ENCODE measurements at places on chromosomes 4 and X. TPM values are rescaled to one million over a fixed set of nuclear protein-coding genes. Genes with fewer than 3 reads are reported as not detected.
A peak's percentile ranks its signal among the peaks of the same experiment; 100 is the strongest.

The MXRA5 gene
- 2.6 TPM for total RNA-seq

DNA sequence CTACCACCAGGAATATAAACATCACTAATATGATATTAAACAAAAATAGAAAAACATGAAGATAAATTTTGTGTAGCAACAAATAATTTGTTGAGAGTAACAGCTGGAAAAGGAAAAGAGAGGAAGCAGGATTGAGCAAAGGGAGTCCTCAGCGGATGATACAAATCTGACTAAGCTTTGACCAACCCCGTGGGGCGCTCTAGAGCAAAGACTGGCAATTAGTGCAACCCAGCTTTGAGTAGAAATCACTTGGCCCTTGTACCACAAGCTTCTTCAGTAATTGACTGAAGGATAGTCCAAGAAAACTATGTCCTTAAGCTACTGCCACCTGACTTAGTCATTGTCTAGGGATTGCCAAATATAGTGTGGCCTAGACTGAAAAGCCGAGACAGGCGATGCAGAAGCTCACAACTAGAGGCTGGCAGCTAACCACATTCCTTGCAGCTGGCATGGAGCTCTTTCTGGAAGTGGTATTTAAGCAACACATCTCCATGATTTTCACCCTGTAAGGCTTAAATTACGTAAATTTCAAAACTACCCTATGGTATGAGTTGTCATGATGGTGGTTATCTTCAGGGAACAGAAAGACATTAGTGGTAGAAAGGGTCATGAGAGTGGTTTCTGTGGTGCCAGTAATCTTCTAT, 396.0 kb downstream of the PDGFC start:
- H3K27me3 ChIP-seq = no peaks in the 10 kb centered on the region
- no peaks in the 10 kb centered on the region for H3K36me3 ChIP-seq
- no peak overlapping the region for H3K4me3 ChIP-seq
- DNase-seq = no peak
- H3K27ac ChIP-seq = no peak overlapping the region

GRCh38 chrX:916230-916599, 285.6 kb downstream of the SHOX start:
- H3K27me3 ChIP-seq = no peaks in the 10 kb centered on the region
- H3K27ac ChIP-seq = no peak overlapping the region
- no peaks in the 10 kb centered on the region for H3K4me1 ChIP-seq
- H3K4me3 ChIP-seq = no peak overlapping the region

The PLXNA3 gene
- 42.9 TPM for total RNA-seq

DNA sequence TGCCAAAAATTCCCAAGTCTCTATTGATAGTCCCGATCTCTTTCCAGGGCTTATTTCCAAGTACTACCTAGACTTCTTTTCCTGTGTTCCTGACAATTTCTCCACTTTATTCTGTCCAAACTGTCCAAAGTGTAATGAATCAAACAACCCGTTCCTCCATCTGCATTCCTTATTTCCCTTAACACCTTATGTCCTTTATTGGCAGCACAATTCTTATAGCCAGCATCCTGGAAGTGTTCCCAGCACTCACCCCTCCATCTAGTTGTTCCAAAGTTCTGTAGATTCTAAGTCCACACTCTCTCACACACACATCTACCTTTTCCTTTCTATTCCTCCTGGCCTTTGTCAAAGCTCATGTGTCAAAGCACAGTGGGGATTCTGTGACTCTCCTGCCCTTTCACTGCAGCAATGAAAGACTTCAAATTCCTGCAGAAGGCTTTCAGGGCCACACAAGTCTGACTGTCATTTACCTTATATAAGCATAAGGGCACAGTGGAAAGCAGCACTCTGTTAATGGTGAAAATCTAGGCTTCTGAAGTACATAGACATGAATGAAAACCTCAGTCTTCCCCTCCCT, 22.1 kb downstream of the LIMCH1 start:
- H3K4me1 ChIP-seq = no peaks in the 10 kb centered on the region
- no peaks in the 10 kb centered on the region for H3K27me3 ChIP-seq
- no peak for DNase-seq
- no peak overlapping the region for H3K4me3 ChIP-seq
- H3K36me3 ChIP-seq = no peaks in the 10 kb centered on the region

The NAP1L2 gene
- total RNA-seq = 1.4 TPM

GRCh38 chrX:26146024-26146423, 7.9 kb downstream of the MAGEB18 start:
- no peaks in the 10 kb centered on the region for H3K4me1 ChIP-seq
- H3K36me3 ChIP-seq = no peaks in the 10 kb centered on the region
- H3K27ac ChIP-seq = no peak overlapping the region
- H3K4me3 ChIP-seq = no peak overlapping the region
- DNase-seq = no peak

- H3K4me1 ChIP-seq = no peaks in the 10 kb centered on the region
- DNase-seq = no peak
- H3K4me3 ChIP-seq = no peak overlapping the region
- H3K27ac ChIP-seq = no peak overlapping the region
- H3K36me3 ChIP-seq = peaks cover 57% of the 10 kb centered on the region
Measured at GRCh38 chrX:1600406-1601050, 9.1 kb downstream of the AKAP17A start.

DNA sequence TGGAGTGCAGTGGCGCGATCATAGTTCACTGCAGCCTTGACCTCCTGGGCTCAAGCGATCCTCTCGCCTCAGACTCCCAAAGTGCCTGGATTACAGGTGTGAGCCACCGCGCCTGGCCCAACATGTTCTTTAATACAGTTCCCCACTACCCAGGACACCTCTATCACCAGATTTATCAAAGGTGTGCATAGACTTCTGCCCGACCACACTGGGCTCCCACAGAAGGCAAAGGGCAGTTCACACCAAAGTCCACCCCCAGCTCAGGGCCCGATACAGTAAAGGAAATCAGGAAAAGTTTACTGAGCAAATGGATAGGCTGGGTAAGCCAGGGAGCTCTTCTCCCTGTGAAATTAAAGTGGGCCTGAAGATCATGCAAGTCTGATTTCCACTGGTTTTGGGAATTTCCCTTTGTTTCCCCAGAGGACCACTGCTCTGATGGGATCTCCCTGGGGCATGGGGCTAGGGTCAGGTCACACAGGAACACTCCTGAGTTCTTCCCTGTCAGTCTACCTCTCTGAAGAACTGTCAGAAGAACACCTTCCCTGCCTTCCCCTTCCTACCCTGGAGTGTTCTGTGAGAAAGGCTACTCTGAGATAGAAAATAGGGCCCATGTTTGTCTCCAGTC, 17.7 kb upstream of the PIM2 start:
- DNase-seq = no peak
- H3K4me1 ChIP-seq = peaks cover 41% of the 10 kb centered on the region
- H3K36me3 ChIP-seq = peaks cover 20% of the 10 kb centered on the region
- H3K27me3 ChIP-seq = no peaks in the 10 kb centered on the region

GRCh38 chr4:169397762-169398161, 127.0 kb upstream of the SH3RF1 start:
- DNase-seq = no peak
- H3K4me1 ChIP-seq = no peaks in the 10 kb centered on the region
- H3K27me3 ChIP-seq = no peaks in the 10 kb centered on the region
- H3K36me3 ChIP-seq = peaks cover 5% of the 10 kb centered on the region
- no peak overlapping the region for H3K4me3 ChIP-seq
- no peak overlapping the region for H3K27ac ChIP-seq

The HERC5 gene
- total RNA-seq = 18.1 TPM

The ANXA5 gene
- total RNA-seq = 295 TPM

- H3K4me3 ChIP-seq = no peak overlapping the region
- H3K4me1 ChIP-seq = no peaks in the 10 kb centered on the region
- H3K27ac ChIP-seq = no peak overlapping the region
- no peaks in the 10 kb centered on the region for H3K27me3 ChIP-seq
- no peak for DNase-seq
Measured at GRCh38 chr4:91114386-91114785, 987.2 kb downstream of the CCSER1 start.

The GLRA3 gene
- total RNA-seq = 0.33 TPM

The KLF8 gene
- 17.9 TPM for total RNA-seq

DNA sequence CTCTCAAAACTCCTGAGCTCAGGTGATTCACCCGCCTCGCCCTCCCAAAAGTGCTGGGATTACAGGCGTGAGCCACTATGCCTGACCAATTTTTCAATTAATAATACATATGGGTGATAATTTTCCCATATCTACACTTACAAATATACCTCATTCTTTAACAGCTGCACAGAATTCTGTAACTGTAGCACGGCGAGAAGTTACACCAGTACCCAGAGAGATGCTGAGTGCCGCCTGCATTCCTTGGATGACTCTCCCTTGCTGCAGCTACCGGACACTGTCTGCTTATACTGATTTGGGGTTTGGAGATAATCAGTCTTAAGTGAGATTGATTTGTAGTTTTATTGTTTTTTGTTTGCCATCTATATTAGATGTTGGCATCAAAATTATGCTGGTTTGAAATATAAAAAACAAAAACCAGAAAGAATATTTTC, 5.8 kb downstream of the TIFA start:
- no peaks in the 10 kb centered on the region for H3K36me3 ChIP-seq
- H3K27ac ChIP-seq = no peak overlapping the region
- H3K4me1 ChIP-seq = peaks cover 16% of the 10 kb centered on the region
- no peak for DNase-seq
- H3K4me3 ChIP-seq = peak overlapping the region; percentile 21
- no peaks in the 10 kb centered on the region for H3K27me3 ChIP-seq

GRCh38 chr4:5954056-5954760, 61.3 kb upstream of the CRMP1 start:
- H3K27me3 ChIP-seq = no peaks in the 10 kb centered on the region
- H3K4me1 ChIP-seq = peaks cover 7% of the 10 kb centered on the region
- DNase-seq = no peak

The PTCHD1 gene
- 2.2 TPM for total RNA-seq

GRCh38 chrX:105876658-105877057, 54.3 kb downstream of the NRK start:
- H3K27me3 ChIP-seq = no peaks in the 10 kb centered on the region
- no peaks in the 10 kb centered on the region for H3K4me1 ChIP-seq
- H3K27ac ChIP-seq = no peak overlapping the region
- H3K4me3 ChIP-seq = no peak overlapping the region
- no peaks in the 10 kb centered on the region for H3K36me3 ChIP-seq

DNA sequence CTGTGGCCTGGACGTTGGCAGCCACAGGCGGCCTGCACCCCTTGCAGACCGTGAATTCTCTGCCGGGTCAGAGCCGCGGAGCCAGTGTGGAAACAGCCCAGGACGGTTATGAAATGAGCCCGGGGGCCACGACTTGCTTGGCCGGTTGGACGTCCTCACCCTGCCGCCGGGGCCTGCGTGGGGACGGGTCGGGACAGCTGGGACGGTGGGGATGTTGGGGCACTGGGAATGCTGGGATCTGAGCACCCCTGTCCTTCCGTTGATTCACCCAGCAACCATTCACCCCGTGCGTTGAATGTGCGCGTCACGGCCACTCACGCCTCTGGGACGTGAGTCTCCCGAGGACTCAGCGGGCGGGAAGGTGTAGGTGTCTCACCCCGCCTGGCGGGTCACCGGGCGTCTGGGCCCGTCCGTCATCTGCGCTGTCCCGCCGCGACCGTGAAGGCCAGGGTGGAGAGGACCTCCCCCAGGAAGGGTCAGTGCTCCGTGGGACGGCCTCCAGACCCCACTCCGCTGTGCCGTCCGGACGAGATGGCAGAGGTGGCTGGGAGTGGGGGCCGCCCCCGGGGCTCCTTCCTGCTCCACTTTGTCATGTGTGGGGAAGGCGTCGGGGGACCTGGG, 4.5 kb upstream of the PLCXD1 start:
- H3K4me3 ChIP-seq = peak overlapping the region; percentile 62
- DNase-seq = peak; percentile 59
- peak overlapping the region; percentile 77 for H3K27ac ChIP-seq
- H3K36me3 ChIP-seq = no peaks in the 10 kb centered on the region
- peaks cover 20% of the 10 kb centered on the region for H3K4me1 ChIP-seq
- no peaks in the 10 kb centered on the region for H3K27me3 ChIP-seq

DNA sequence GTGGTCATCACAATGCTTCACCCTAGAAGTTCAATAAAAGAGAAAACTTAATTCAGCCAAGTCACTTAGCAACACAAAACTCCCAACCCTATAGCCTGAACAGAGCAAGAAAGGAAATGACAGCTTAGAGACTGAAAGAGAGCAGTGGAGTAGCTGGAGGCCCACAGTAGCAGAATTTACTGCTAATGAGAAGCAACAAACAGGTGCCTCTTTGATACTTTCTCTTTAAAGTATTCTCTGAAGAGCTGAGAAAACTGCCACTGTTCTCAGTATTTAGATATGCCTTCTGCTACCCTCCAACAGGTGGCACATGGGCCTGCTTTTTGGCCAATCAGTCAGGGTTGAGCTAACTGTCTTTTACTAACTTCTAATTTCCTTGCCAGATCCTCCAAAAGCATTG, 240.0 kb downstream of the GPC3 start:
- no peaks in the 10 kb centered on the region for H3K27me3 ChIP-seq
- no peak overlapping the region for H3K4me3 ChIP-seq
- H3K4me1 ChIP-seq = no peaks in the 10 kb centered on the region
- no peak for DNase-seq

- H3K4me1 ChIP-seq = no peaks in the 10 kb centered on the region
- H3K27ac ChIP-seq = no peak overlapping the region
- no peaks in the 10 kb centered on the region for H3K27me3 ChIP-seq
- no peak for DNase-seq
- no peak overlapping the region for H3K4me3 ChIP-seq
- H3K36me3 ChIP-seq = no peaks in the 10 kb centered on the region
Measured at GRCh38 chrX:70386235-70386634, 36.9 kb upstream of the GDPD2 start.

- no peaks in the 10 kb centered on the region for H3K27me3 ChIP-seq
- no peak for DNase-seq
- H3K36me3 ChIP-seq = no peaks in the 10 kb centered on the region
- H3K27ac ChIP-seq = no peak overlapping the region
- no peaks in the 10 kb centered on the region for H3K4me1 ChIP-seq
Measured at GRCh38 chr4:99414401-99414800, 20.7 kb downstream of the ADH7 start.

The DCX gene
- not detected for total RNA-seq

The SYN1 gene
- total RNA-seq = 0.47 TPM

DNA sequence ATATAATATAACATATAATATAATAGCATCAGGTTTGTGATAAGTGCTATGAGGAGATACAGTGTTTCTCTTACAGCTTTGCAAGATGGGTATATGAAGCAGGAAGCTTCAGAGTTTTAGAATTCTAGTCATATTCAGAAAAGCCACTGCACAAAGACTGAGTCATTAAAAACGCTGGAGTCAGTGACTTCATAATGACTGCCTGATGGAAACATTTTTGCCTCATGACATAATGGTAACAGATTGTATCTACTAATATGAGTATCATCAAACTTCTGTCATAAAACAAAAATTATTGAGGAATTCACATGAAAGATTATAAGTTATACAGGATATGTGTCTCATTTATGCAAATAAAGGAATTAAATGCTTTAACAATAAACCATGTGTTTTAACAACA, 46.8 kb downstream of the EPHA5 start:
- H3K4me1 ChIP-seq = no peaks in the 10 kb centered on the region
- H3K36me3 ChIP-seq = no peaks in the 10 kb centered on the region
- H3K27ac ChIP-seq = no peak overlapping the region
- H3K27me3 ChIP-seq = no peaks in the 10 kb centered on the region
- DNase-seq = no peak
- no peak overlapping the region for H3K4me3 ChIP-seq

DNA sequence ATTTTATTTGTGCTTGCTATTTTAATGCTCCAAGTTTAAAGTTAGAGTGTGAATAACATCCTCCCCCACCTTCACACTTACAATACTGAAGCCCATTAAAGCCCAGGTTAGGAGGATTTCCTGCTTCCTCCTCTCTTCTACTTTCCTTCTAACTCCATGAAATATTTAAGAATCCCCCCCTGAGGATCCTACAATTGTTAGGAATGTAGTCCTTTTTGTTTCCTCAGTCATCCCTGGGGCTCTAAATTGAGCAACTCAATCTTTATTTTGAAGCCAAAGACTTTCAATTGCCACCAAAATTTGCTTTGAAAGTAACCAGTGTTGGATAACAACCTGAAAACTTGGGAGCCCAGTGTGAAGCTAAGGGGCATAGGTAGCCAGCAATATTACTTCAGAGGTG, 276.9 kb downstream of the FAM47A start:
- H3K27ac ChIP-seq = no peak overlapping the region
- no peaks in the 10 kb centered on the region for H3K36me3 ChIP-seq
- DNase-seq = no peak
- H3K4me3 ChIP-seq = no peak overlapping the region

Data from upper lobe of left lung (tissue), 6 donors.